ENCODE measurements at places on chromosomes 12 and 14.

DNA sequence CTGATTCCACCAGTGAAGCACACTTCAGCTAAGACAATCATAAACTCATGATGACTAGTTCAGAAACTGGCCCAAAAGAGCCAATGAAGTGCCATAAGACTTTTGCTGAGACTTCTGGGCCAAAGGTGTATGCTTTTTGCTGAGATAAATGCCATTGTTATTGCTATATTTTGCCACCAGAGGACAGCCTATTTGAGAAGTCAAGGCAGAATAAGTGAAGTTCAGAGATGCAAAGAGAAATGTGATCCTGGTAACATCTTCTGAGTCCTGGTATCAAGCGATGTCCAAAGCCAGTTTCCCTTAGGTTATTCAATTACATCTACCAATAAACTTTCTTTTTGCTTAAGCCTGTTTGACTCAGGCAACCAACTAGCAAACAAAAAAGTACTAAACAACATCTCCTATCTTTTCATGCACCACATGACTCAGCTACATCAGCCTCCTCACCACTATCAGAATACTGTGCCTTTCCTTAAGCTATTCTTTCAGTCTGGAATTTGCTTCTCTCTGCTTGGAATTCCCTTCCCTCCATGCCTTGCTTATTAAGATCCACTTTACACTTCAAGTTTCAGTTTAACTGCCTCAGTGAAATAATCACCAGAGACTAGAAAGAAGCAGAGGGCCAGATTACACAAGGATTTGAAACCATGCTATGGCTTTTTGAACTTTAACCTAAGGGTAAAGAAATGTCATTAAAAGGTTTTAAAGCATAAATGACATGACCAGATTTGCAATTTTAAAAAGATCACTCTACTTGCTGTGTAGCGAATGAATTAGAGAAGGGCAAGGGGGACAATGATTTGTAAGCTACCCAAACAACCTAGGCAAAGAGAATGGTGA, 14.0 kb downstream of the CRY1 start:
- no peak for DNase-seq

DNA sequence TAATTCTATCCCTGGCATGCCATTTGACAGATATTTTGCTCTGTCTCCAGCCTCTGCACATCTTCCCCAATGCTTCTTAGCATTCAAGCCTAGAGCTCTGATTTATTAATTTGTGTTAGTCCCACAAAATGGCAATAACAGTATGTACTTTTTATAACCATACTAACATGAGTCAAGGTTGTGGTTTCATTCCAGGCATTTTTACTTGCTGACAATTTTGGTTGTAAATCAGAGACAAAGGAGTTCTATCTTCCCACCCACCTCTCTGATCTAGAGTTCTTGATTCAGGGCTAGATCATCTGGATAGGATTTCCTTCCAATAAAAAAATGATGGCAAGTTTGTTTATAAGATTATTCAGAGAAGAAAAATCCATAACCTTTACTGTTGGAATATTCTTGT, 18.5 kb upstream of the CISTR start:
- no peak for DNase-seq

DNA sequence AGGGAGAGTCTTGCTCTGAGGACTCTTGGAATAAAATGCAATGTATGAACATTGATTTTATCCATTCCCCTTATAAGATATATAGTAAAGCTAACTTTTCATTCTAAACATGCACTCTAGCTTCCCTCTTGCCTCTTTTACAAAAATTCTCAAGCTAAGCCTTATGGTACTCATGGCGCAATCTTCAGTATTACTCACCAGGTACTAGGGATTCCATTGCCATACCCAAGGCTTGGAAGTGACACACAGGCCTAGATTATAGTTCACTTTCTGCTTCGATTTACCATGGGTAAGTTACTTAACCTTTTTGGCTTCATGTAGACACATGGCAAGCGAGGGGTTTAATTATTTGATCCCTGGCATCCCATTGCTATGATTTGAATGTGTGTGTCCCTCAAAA, 331.5 kb downstream of the LRIG3 start:
- no peak for DNase-seq

DNA sequence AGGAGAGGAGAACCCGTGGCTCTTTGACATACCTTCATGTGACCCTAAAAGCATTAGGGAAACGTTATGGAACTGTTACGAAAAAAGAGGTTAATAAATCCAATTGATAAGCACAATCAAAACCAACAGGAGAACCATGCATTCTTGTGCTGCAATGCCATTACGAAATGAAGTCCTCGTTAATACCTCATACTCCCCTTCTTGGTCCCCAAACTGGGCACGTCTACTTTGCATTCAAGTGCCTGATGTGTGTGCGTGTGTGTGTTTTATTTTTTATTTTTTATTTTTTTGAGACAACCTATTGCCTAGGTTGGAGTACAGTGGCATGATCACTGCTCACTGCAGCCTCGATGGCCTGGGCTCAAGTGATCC, 150.0 kb downstream of the ETV6 start:
- DNase-seq: no peak

- no peak for DNase-seq
Measured at GRCh38 chr14:91987192-91987591, 39.7 kb upstream of the FBLN5 start.
